ENCODE measurements at places on chromosomes 2 and 18.

DNA sequence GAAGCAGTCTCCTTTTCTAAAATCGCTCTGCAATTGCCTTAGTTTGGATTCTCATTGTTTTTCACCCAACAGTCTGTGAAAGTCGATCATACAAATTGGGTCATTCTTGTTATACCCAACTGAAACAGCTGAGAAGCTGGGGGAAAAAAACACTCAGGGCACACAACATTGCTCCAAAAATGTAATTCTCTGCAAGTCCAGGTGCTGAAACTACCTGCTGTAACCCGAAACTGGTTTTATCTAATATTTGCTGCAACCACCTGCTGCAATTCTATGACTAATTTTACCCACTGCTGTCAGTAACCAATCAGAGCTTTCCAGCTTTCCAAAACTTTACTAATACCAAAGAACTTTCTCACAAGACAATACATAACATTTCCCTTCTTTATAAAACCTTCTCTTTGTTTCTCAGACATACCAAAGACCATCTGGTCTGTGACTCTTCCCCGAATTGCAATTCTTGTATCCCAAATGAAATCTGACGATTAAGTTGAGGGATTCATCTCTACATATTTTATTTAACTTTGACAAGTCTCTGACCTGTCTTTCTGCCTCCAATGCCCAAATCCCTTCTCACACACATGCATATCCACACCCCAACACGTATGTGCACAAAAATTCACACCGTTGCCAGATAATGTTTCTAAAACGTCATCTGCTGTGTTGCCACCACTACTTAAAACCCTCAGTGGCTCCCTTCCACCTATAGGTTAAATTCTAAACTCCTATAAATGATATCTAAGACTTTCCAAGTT is 198.3 kb downstream of the PIEZO2 start:
- DNase-seq: no peak

DNA sequence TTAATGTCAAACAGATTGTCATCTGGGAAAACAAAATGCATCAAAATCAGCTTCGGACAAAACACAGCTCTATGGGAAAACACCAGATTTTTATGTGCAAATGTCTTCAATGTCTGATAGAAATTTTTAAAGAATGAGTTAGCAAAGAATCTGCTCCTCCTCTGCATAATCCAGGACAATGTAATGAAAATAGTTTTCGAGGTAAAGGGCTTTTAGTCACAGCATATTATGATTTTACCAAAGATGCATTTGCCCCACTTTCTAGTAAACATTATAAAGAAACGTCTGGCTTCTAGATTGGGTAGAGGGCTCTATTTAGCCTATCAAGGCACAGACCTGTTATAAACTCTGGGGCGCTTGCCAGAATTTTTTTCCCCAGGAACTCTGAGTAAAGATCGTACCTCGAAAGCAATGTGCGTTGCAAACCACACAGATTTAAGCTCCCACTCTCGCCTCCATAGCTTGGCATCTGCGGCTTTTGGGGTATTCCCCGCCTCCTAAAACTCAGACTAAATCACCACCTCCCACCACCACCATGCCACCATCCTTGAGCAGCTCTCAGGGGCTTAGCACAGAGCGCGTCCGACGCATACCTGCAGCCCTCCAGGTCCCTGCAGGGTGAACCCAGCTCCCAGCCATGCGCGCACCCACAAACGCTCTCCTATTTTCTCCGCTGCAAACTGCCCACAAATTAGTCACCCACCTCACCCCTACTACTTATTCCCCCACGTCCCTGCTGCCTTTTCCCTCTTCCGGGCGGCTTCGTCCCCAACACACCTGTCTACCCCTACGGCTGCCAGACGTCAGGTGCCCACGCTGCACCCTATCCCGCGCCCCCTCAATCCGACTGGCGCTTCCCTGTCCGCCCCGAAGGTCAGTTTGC is 829 bp downstream of the ACVR1C start:
- peak; percentile 26 for DNase-seq

DNA sequence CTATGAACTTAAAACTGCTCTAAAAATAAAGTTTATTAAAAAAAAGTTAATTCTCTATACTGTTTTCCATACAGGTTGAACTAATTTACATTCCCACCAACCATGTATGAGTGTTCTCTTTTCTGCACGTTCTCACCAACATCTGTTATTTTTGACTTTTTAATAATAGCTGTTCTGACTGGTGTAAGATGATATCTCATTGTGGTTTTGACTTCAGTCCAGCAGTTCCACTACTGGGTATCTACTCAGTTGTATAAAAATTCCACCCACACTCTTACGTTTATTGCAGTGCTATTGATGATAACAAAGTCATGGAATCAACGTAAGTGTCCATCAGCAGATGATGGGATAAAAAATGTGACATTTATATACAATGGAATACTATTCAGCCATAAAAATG is 33.7 kb downstream of the SPAG16 start:
- no peak for DNase-seq

GRCh38 chr2:113875135-113875534 is 14.8 kb upstream of the ACTR3 start:
- DNase-seq: no peak

GRCh38 chr2:206160125-206160806 is 571 bp downstream of the EEF1B2 start:
- no peak for DNase-seq

DNA sequence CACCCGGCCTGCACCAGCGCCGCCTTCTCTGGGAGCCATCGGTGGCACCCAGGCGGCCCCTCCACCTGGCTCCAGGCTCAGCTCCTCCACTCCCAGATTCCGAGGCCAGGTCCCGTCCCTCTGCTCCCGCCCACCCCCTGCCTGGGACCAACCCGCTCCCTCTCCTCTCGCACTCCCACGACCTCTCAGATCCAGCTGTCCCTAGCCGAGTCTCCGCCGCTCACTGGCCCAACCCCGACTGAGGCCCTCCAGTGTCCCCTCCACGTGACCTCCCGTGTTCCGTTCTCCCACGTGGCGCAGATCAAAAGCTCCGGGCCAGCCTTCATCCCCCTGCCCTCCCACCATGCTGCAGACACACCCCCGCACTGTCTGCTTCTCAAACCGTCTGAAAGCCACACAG is 14.4 kb upstream of the SALL3 start:
- DNase-seq: no peak

GRCh38 chr2:186515376-186515775 is 29.3 kb downstream of the ZC3H15 start:
- DNase-seq: no peak
